ENCODE measurements at places on chromosomes 16 and 17.

GRCh38 chr16:4617880-4618279 is 3.2 kb upstream of the UBALD1 start:
- DNase-seq = no peak

GRCh38 chr17:17722081-17722905 is 41.0 kb downstream of the RAI1 start:
- DNase-seq = no peak

- no peak for DNase-seq
Observed at GRCh38 chr16:47627085-47627639, 166.0 kb downstream of the PHKB start.

- no peak for DNase-seq
Observed at GRCh38 chr16:5895137-5895536, 797.5 kb upstream of the EEF2KMT start.

DNA sequence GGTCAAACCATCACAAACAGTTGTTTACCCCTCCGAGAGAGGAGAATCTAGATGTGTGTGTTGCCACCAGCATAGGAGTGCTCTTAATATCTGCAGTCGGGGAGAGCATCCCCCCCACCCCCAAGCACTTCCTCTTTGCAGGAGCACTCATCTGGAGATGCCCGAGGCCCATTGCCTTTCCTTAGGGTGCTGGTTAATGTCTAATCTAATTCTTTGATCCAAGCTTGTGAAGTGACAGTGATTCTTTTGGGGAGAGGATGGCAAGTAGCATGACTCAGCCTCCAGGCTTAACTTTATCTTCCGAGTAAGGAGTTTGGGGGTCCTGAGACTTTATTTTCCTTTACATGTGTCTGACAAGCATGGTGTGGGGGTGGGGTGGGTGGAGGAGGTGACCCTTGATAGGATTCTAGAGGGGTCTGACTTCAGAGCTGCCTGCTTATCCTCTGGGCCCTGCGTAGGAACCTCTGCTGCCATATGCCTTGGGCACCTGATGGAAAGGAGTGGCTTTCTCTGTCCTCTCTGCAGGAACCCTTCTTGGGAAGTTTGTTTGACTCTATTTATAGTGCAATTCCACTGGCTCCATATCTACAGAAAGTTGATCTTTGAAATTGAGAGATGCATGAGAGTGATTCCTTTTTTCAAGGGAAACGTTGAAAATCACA is 207.1 kb downstream of the SPECC1 start:
- DNase-seq = no peak

GRCh38 chr16:89837014-89837546 is 8.8 kb downstream of the SPIRE2 start:
- DNase-seq = no peak

GRCh38 chr16:5678371-5678770 is 580.8 kb upstream of the EEF2KMT start:
- DNase-seq = no peak

DNA sequence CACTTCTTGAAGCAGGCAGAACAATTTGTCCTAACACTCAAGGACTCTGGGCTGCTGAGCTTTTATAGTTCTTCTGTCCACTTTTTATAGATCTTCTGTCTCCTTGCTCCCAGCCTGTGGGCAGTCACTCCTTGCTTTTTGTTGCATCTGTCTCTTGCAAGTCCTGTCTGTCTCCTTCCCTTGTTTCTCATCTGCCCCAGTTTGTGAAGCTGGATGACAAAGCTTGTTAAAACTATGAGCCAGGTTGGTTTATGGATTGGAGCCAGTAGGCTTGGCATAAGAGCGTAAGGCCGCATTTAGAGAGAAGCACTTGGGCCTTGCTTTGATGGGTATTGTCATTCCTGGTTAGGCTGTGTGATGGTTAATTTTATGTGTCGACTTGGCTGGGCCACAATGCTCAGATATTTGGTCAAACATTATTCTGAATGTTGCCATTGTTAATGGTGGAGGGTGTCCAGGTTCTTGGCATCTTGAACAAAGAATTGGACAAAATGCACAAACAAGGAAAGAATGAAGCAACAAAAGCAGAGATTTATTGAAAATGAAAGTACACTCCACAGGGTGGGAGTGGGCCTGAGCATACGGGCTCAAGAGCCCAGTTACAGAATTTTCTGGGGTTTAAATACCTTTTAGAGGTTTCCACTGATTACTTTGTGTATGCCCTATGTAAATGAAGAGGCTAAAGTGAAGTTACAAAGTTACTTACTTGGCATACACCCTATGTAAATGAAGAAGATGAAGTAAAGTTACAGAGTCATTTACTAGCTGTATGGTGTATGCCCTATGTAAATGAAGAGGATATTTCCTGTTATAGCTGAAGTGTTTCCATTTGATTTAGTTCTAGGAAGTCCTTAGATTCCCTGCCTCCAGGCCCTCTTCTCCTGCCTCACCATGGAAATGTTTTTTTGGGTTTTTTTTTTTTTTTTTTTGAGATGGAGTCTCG is 8.0 kb upstream of the CPPED1 start:
- DNase-seq = no peak

DNA sequence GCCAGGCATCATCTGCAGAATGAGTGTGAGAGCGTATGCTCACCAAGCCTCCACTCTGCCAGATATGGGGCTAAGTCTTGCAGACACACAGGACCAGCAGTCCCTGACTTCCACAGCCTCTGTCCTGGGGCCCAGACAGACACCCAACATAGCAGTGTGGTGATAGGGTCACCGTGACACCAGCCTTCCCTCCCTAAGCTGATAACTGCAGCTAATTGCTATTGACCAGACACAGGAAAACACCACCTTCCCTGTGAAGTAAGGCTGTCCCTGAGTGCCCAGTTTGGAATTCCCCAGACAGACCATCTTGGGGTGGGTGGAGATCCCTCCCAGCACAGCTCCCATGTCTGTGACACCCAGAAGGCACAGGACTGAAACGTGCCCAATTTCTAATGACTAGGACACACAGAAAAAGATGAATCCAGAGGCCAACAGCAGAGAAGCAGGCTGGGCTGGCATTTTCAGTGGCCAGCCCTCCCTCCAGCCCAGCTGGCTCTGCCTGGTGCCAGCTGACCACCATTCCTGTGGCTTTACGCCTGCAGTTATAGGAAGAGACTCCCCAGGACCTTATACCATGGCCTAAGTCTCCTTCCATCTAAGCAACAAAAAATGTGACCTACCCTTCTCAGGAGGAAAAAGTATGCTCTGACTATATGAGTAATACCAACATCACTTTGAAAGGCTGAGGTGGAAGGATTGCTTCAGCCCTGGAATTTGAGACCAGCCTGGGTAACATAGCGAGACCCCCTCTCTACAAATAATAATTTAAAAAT is 30.3 kb downstream of the ATPAF2 start:
- DNase-seq = no peak

DNA sequence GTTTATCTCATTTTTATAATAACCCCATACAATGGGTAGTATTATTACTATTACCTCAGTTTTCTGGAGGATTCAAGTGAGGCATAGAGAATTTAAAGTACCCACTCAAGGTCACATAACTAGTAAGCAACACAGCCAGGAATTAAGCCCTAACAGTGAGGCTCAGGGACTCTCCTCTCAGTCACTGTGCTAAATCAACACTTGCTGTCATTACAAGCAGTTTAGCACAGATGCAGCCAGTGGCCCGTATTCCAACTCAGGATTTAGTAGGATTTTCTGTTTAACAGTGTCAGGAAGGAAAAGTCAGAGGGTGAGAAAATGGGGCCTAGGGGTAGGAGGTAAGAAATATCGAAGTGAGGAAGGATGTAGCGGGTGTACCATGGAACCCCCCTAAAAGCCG is 536.9 kb downstream of the TMEM114 start:
- DNase-seq = no peak

DNA sequence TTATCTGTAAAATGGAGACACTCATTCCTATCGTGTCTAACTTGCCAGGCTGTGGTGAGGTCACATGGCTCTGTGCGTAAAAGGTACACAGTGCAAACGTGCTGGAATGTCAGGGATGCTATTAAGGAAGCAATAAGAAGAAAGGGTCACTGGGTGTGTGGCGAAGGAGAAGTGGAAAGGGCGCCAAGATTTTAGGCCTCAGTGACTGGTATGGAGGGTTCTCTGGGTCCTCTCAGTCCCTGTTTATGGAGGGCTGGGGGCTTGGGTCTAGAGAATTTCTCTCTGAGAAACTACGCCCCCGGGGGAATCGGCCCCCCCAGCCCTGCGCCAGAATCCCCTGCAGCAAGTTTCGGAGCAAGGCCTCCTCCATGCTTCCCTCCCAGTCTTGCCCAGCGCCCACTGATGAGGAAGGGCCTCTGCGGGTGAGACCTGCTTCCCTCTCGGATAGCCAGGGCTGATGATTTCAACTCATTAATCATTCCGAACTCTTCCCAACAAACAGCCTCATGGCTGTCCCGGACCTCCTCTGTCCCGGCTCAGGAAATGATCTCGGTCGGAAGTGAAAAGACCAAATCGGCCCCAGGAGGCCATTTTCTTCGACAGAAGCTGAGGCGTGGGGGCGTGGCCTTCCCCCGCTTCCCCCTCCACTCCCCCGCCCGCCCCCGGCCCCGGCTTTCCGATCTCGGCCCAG is 1.2 kb upstream of the HEXIM1 start:
- DNase-seq = peak; percentile 29

DNA sequence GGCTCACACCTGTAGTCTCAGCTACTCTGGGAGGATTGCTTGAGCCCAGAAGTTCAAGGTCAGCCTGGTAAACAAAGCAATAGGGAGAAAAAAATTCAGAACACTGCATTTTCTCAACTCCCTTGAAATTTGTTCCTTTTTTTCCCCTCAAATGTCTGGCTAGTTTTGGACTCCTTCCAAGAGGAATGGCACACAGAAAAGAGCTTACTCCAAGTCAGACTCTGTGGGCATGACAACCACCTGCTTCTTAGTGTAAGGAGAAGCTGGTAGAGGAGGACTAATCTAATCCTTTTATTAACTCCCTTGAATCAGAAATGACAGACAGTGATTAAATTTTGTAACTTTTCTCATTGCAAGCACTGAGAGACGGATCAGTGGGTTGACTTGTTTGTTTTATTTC is 27.9 kb upstream of the HYDIN start:
- DNase-seq = no peak

DNA sequence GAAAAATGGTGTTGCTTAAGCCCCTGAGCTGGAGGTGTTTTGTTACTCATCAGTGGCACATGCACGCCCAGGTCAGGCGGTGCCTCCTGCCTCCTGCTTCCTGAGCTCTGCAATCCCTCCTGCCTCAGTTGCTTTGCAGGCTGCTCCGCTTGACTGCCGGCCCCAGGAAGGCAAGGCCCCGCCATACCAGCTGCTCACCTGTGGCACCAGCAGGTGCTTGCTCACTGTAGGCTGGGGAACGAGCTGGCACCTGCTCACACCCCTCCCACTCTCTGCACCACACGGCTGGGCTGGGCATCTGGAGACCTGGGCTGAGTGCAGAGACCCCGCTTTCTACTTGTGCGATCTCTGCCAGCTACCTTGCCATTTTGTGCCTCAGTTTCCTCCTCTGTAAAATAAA is 200.2 kb downstream of the RBFOX3 start:
- DNase-seq = no peak

- no peak for DNase-seq
Observed at GRCh38 chr17:10605221-10605783, 51.8 kb downstream of the MYH3 start.

- DNase-seq = no peak
Observed at GRCh38 chr16:83110269-83110668, 483.5 kb downstream of the CDH13 start.

DNA sequence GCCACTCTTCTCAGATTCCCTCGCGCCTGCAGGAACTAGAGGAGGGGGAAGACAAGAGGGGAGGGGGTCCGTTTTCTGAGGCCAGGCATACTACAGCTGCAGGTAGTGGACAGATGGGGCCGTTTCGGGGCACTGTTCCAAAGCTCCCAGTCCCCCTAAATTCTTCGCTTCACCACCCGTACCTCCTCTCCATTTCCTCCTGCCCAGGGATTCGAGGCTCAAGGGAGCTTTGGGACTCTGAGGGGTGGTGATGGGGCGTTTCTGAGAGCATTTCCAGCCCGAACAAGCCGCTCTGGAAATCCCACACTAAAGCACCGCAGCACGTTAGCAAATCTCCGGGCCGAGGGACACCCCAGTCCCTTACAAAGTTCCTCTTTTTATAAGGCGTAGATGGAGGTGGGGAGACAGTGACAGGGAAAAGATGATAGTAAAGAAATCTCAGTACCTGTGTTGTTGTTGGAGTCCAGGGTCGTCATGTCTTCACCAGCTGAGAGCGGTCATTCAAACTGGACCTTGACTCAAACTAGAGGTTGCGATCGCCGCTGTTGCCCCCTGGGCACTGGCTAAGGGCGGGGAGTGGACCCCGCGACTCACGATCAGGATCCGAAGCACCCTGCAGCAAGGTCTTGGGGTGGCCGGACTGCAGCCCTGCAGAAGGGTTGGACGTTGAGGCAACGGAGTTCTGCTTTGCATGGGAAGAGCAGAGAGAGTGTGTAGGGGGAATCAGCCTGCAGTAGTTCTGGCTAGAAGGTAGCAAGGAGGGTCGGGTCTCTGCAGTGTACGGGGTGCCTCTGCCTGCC is 570 bp downstream of the NR1D1 start:
- DNase-seq = no peak

DNA sequence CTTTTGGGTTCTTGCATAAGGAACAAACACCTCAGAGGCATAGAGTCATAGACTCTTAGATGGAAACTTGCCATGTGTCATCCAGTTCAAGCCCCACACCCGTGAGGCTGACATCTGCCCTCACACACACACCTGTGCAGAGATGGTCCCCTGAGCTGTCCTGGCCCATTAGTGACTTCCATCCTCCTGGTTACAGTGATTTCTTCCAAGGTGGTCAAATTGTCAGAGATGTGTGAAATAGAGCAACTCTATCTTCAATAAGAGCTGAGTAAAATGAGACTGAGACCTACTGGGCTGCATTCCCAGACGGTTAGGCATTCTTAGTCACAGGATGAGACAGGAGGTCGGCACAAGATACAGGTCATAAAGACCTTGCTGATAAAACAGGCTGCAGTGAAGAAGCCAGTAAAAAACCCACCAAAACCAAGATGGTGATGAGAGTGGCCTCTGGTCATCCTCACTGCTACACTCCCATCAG is 342.2 kb upstream of the TNRC6C start:
- DNase-seq = peak; percentile 54

DNA sequence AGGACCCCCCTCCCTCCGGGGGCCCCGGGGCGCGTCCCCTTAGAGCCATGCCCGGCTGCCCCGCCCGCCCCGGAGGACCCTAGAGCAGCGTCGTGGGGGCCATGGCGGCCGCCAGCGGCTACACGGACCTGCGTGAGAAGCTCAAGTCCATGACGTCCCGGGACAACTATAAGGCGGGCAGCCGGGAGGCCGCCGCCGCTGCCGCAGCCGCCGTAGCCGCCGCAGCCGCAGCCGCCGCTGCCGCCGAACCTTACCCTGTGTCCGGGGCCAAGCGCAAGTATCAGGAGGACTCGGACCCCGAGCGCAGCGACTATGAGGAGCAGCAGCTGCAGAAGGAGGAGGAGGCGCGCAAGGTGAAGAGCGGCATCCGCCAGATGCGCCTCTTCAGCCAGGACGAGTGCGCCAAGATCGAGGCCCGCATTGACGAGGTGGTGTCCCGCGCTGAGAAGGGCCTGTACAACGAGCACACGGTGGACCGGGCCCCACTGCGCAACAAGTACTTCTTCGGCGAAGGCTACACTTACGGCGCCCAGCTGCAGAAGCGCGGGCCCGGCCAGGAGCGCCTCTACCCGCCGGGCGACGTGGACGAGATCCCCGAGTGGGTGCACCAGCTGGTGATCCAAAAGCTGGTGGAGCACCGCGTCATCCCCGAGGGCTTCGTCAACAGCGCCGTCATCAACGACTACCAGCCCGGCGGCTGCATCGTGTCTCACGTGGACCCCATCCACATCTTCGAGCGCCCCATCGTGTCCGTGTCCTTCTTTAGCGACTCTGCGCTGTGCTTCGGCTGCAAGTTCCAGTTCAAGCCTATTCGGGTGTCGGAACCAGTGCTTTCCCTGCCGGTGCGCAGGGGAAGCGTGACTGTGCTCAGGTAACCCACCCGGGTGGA is 759 bp downstream of the ALKBH5 start:
- peak; percentile 33 for DNase-seq

- no peak for DNase-seq
Observed at GRCh38 chr16:88475037-88475436, 22.0 kb downstream of the ZFPM1 start.
